ENCODE measurements at places on chromosomes 4 and X.

DNA sequence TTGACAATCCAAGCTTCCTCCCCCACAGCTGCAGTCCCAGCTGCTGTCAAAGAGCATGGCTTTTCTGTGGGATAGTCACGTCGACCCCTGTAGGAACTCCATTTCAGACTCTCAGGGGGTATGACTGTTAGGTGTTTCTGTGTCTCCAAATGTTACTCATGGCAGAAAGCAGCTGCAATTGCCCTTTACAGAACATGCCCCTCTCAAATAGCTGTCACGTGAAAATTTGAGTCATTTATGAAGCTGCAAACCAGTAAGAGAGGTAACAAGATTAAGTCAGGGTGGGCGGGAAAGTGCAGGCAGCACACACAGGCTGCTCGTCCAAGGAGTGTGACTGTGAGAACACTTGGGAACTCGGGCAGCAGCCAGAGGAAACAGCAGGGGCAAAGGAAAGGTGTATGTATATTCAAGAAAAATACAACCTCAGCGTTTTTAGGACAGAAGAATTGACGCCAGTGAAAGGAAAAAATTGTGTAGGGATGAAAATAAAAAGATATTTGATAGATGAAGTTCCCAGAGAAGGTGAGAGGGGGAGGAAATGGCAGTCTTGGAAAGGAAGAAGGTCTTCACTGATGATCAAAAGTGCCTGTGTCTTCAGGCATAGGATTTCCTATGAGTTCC is 66.5 kb upstream of the TMEM184C start:
- DNase-seq, result peak; percentile 14

DNA sequence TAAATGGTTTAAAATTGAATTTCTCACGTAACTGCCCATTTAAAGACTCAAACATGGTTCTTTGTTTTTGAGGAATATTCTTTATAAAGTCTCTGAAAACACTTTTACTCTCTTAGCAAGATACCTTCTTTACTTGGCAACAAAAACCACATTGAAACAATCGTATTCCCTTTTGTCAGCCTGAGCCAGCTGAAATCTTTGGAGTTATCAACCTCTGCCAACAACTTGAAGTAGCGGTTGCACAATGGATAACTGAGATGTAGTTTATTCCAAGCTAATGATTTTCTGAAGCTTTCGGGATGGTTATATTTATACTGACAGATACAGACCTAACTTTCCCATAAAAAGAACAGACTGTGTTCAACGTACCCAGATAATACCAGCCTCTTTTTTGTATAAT is 561.3 kb downstream of the IL1RAPL1 start:
- DNase-seq, result no peak

- no peak for DNase-seq
Observed at GRCh38 chrX:147183161-147183560, 368.6 kb upstream of the CXorf51A start.

GRCh38 chr4:113699772-113700171 is 61.8 kb downstream of the CAMK2D start:
- no peak for DNase-seq

DNA sequence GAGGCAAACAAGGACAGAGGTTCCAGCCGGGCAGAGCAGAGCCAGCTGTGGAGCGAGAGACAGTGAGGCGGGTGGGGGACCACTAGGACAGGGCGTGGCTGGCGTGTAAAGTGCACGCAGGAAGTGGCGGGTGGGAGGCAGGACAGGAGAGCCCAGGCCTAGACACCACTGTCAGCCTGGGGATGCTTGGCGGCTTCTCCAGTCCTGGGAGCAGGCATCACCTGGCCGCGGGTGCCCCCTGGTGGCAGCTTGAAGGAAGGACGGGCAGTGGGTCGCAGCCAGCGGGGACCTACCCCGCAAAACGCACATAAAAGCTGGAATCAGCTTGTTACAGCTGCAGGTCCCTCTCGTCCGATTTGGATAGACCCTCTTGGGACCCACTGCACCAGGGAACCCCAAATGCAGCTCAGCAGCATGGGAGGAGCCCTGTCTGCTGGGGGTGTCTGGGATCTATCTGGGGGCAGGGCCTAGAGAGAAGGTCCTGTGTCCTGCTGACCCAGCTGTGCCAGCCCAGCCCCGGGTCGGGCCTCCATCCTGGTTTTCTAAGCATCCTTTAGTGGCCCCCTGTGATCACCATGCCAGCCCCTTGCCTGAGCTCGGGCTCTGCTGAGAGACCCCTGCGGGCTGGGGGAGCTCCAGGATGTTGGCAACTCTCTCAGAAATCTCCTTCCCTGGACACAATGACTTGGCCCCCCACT is 57.7 kb downstream of the WFS1 start:
- peak; percentile 74 for DNase-seq

DNA sequence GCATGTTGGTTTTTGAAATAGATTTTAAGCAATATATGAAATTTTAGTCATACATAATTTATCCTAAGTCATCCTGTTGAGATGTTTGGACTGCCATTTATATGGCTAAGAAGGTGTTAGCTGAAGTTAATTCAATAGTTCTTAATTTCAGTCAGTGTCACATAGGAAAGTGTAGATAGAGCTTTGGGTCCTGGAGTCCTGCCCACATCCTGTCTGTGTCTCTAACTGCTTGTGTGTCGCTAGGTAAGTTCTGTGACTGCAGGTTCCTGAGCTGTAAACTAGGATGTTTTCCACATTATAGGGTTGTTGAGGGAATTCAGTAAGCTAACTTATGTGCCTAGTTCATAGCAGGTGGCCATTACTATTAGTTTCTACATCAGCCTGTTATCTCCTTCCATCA is 20.7 kb downstream of the OFD1 start:
- no peak for DNase-seq

- DNase-seq, result no peak
Observed at GRCh38 chr4:6495736-6496135, 23.3 kb upstream of the PPP2R2C start.

DNA sequence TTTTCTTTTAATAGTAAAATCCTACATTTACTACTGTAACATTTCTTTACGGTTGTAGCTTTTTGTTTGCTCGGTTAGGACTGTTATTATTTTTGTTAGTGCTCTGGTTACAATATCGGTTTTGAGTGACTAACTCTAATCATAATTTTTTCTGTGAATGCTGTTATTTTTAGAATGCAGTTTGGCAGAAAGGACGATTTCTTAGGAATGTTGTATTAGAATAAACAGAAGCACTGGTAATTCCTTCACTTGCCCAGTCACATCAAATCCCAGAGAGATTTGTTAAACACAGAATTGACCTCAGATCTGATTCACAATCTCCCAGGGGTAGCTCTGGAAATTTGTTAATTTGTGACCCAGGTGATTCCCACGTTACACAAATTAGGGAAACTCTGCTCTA is 21.7 kb downstream of the DDIT4L start:
- no peak for DNase-seq

GRCh38 chr4:88881227-88881569 is 175.8 kb downstream of the FAM13A start:
- DNase-seq, result no peak

Measured in urothelium cell line (cell line).